ENCODE measurements at places on chromosomes 6 and 20.

GRCh38 chr6:11315743-11316437 is 83.4 kb upstream of the NEDD9 start:
- DNase-seq, result peak; percentile 49

- DNase-seq, result no peak
Measured at GRCh38 chr20:33549229-33549999, 59.5 kb downstream of the CBFA2T2 start.

DNA sequence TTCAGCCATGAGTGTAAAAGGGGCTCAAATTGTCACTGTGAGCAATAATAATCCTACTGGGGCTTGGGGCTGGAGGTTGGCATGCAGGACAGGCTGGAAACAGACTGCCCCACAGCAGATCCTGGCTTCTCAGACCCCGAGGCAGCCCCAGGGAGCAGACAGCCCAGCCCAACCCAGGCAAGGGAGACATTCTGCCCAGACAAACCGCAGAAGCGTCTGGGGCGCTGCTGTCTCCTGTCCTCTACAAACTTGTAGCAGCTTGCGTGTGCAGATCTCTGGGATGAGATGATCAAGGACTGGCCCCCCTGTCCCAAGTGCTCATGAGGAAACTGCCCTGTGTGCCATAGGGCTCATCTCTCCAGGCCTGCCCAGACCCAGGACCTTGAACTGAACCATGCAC is 84.6 kb downstream of the MAFB start:
- no peak for DNase-seq

GRCh38 chr6:129486327-129486726 is 223.7 kb downstream of the ARHGAP18 start:
- no peak for DNase-seq

GRCh38 chr20:61499859-61500554 is 247.9 kb downstream of the CDH4 start:
- DNase-seq, result no peak

- DNase-seq, result peak; percentile 91
Measured at GRCh38 chr20:50004229-50004628, 21.4 kb downstream of the SNAI1 start.

DNA sequence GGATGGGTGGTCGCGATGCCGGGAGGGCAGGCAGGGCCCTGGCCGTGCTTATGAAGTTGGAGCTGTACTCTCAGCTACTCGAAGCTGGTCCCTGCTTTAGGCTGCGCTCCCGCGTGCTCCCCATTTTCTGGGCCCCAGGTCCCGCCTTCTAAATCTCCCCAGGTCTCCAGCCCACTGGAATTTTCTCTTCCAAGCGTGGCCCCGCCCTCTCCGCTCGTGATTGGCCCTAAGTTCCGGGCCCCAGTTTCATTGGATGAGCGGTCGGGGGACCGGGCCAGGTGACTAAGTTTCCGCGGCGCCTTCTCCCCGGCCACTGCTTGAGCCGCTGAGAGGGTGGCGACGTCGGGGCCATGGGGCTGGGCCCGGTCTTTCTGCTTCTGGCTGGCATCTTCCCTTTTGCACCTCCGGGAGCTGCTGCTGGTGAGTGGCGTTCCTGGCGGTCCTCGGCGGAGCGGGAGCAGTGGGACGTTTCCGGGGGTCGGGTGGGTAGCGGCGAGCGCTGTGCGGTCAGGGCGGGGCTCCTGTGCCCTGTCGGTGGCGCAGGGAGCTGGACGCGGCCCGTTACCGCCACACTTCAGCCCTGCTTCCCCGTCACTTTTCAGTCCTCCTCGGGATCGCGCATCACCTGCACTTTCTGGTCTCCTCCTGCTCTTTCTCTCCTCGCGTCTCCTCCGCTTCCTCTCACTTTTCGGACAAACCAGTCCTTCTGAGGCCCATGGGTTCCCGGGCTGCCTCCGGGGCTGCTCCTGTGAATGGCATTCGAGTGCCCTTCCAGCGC is at the start of gene MICA:
Gene MICA, plus strand, starts transcription at position 313 of the 778 bp plus-strand sequence. Its CDS starts 38 bp downstream, at position 351.
- DNase-seq, result peak; percentile 89

Data from inflammatory macrophage treated with lipopolysaccharide for 1 hour (primary cell).